ENCODE measurements at places on chromosomes 1 and 21.

DNA sequence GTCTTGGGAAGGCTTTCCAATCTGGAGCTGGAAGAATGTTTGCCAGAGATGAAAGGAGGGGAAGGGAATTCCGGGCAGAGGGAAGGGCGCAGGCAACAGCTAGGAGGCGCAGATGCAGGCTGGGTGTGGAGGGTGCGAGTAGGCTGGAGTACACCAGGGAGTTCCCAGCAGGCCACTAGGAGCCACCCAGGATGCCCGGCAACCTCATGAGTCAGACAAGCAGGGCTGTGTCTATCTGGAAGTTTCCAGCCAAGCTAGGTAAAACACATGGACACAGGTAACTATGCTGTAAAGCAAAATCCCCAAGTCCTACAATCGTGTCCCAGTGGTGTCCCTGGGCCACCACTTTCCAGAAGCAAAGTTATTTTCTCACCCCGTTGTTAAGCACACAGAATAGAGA lies 990 bp upstream of the NBL1 start:
- peak overlapping the region; percentile 72 for H3K27ac ChIP-seq
- H3K27me3 ChIP-seq = no peaks in the 10 kb centered on the region
- peak overlapping the region; percentile 65 for H3K4me3 ChIP-seq
- H3K36me3 ChIP-seq = no peaks in the 10 kb centered on the region

DNA sequence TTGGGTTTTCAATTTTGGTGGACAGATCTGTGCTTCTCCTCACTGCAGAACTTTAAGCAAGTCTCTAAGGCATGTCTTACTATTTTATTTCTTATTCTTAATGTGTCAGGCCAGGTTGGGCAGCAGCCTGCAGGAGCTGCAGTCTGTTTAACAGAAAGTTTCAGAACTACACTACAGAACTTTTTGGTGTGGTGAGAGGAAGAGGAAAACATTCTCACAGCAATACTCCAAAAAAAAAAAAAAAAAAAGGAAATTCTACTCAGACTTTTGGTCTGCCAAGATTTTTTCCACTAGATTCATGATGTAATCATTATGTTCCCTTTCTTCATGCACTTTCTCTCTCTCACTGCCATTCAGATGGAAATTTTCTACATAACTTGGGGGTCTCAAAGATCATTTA lies 255.2 kb downstream of the COL11A1 start:
- no peak overlapping the region for H3K4me3 ChIP-seq
- no peak for DNase-seq
- H3K27me3 ChIP-seq = no peaks in the 10 kb centered on the region

DNA sequence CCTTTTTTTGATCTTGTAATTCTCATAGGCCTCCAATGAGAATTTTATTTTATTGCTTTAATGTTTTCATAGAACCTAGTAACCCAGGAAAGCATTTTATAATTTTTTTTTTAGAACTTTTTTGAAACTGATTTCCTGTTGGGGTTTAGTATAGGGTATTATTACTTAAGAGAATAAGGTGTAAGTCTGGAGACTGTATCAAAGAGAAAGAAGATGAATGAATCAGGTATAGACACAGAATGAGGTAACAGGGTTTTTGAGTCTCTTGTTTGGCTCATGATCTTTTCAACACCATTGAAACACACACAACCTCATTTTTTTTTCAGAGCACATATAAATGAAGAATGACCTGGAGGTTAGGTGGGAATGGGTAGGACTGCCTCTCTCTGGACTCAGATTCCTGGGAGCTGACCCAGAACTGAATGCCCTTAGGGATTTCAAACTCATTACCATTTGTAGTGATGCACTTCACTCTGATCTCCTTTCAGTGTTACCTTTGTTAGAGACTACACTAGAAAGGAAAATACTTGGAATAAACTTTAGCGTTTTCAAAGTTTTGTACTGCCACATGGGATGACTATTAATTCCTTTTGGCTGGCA lies 51.0 kb downstream of the EPB41 start:
- no peak overlapping the region for H3K27ac ChIP-seq
- H3K36me3 ChIP-seq = no peaks in the 10 kb centered on the region
- no peak for DNase-seq
- H3K27me3 ChIP-seq = no peaks in the 10 kb centered on the region
- H3K4me3 ChIP-seq = no peak overlapping the region
- H3K4me1 ChIP-seq = no peaks in the 10 kb centered on the region

GRCh38 chr21:29851611-29852010 lies 88.2 kb downstream of the GRIK1 start:
- H3K27ac ChIP-seq = no peak overlapping the region
- no peak for DNase-seq
- no peaks in the 10 kb centered on the region for H3K27me3 ChIP-seq
- H3K36me3 ChIP-seq = no peaks in the 10 kb centered on the region

GRCh38 chr1:15994590-15995351 lies 9.3 kb upstream of the SRARP start:
- H3K36me3 ChIP-seq = no peaks in the 10 kb centered on the region
- no peaks in the 10 kb centered on the region for H3K4me1 ChIP-seq
- H3K27ac ChIP-seq = no peak overlapping the region
- no peaks in the 10 kb centered on the region for H3K27me3 ChIP-seq
- H3K4me3 ChIP-seq = no peak overlapping the region
- DNase-seq = peak; percentile 68

DNA sequence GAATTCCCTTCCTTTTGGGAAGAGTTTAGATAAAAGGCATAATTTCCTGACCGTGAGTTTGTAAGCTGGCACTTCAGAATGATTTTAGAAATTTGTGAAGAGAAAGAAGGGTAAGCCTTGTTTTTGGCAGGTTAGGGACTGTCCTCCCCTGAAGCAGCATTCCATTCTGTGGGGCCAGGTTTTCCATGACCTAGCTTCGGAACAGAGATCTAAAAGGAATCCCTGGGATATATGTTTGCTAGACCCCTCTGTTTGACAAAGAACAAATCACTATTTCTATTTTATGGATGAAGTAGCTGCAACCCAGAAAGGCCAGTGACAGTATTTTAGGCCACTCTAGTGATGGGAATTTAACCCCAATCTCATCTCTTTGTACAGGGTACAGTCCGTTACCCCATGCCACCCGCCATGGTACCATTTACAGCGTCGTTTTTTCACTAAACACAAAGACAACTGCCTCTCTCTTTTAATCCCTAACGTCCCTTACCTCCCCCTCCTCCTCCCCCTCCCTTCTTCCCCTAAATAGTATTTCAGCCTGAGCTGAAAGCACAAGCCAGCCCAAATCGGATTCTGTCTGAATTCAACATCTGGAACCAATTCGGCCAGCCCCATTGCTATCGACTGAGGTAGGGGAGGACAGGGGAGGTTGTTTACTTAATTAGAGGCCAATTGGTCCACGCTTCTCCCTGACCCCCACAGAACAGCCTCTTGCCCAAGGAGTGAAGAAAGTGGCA lies 23.4 kb upstream of the IKBKE start:
- no peaks in the 10 kb centered on the region for H3K36me3 ChIP-seq
- DNase-seq = no peak
- H3K27ac ChIP-seq = no peak overlapping the region

DNA sequence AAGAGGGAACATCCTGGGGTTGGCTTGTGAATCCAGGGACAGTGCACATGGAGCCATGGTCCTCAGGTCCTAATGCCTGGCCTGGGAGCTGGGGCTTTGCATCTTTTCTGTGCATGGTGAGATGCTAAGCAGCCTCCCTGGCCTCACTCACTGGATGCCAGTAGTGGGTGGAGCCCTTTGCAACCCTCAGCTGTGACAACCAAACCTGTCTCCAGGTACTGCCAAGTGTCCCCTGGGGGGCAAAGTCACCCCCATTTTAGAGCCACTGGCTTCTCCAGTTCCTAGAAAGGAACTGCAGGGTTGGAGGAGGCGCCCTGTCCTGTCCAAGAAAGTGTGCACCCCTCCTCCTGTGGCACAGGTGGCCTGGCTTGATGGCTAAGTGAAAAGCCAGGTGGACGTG lies 44.6 kb upstream of the GRIK3 start:
- no peak overlapping the region for H3K4me3 ChIP-seq
- no peaks in the 10 kb centered on the region for H3K27me3 ChIP-seq
- H3K36me3 ChIP-seq = no peaks in the 10 kb centered on the region
- no peaks in the 10 kb centered on the region for H3K4me1 ChIP-seq
- no peak overlapping the region for H3K27ac ChIP-seq

DNA sequence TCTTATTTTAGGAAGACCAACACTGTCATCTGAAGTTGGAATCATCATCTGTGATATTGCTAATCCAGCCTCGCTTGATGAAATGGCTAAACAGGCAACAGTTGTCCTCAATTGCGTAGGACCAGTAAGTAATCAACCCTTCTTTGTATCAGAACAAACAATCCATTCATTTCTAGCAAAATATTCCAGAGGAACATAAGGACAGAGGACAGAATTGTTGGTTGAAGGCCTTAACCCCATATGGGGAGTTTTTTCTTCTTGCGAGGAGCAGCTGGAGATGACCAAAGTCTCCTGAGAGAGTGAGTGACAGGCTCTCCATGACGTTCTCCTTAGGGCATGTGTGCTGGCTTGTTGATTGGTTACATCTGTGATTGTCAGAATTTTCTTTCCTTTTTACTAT lies 2.7 kb downstream of the SCCPDH start:
- H3K27ac ChIP-seq = no peak overlapping the region
- peaks cover 56% of the 10 kb centered on the region for H3K36me3 ChIP-seq
- H3K4me1 ChIP-seq = no peaks in the 10 kb centered on the region
- no peaks in the 10 kb centered on the region for H3K27me3 ChIP-seq
- no peak overlapping the region for H3K4me3 ChIP-seq
- DNase-seq = no peak

- no peak overlapping the region for H3K27ac ChIP-seq
- H3K27me3 ChIP-seq = no peaks in the 10 kb centered on the region
- no peak overlapping the region for H3K4me3 ChIP-seq
- H3K36me3 ChIP-seq = no peaks in the 10 kb centered on the region
These were observed 12.2 kb downstream of the ATP1A4 start for GRCh38 chr1:160163615-160164014.

GRCh38 chr1:37958690-37959089 lies 11.8 kb upstream of the INPP5B start:
- no peaks in the 10 kb centered on the region for H3K27me3 ChIP-seq
- H3K36me3 ChIP-seq = peaks cover 5% of the 10 kb centered on the region
- H3K4me3 ChIP-seq = no peak overlapping the region
- no peaks in the 10 kb centered on the region for H3K4me1 ChIP-seq

DNA sequence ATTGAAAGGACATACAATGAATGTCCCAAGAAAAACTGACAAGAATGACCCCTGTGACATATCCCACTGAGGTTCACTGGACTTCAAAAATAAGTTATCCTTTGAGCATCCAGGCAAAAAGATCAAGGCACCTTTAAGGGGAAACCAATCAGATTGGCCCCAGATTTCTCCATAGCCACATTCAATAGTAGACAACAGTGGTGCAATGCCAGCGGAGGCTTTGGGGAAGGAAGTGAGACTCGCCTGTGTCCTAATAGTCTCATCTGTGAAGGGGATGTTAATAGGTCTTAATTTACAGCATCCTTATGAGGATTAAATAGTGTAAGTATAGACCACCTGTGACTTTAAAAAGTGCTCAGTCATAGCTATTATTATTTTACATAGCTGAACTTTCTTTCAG lies 21.5 kb downstream of the RPL5 start:
- H3K4me3 ChIP-seq = no peak overlapping the region
- DNase-seq = no peak
- H3K27ac ChIP-seq = no peak overlapping the region
- H3K27me3 ChIP-seq = no peaks in the 10 kb centered on the region
- H3K36me3 ChIP-seq = no peaks in the 10 kb centered on the region

- peaks cover 5% of the 10 kb centered on the region for H3K4me1 ChIP-seq
- H3K4me3 ChIP-seq = no peak overlapping the region
- H3K27me3 ChIP-seq = no peaks in the 10 kb centered on the region
- DNase-seq = no peak
- no peaks in the 10 kb centered on the region for H3K36me3 ChIP-seq
These were observed 33.1 kb downstream of the TRIM67 start for GRCh38 chr1:231194843-231195516.

DNA sequence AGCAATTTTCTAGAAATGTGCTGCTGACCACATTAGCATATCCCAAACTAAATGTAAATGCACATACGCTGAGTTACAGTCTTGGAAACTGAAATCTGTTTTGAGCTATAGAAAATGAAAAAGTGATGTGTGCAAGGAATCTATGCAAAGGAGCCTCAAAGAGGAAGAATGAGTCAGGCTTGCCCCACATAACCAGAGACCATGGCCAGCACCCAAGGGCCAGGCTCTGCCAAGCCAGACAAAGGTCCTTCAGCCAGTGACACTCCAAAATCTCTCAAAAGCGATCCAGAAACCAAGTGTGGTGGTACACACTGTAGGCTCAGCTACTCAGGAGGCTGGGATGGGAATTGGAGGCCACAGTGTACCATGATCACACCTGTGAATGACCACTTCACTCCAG lies 195.2 kb downstream of the TOMM20 start:
- no peaks in the 10 kb centered on the region for H3K36me3 ChIP-seq
- H3K4me3 ChIP-seq = no peak overlapping the region
- H3K4me1 ChIP-seq = peaks cover 15% of the 10 kb centered on the region
- H3K27me3 ChIP-seq = no peaks in the 10 kb centered on the region

DNA sequence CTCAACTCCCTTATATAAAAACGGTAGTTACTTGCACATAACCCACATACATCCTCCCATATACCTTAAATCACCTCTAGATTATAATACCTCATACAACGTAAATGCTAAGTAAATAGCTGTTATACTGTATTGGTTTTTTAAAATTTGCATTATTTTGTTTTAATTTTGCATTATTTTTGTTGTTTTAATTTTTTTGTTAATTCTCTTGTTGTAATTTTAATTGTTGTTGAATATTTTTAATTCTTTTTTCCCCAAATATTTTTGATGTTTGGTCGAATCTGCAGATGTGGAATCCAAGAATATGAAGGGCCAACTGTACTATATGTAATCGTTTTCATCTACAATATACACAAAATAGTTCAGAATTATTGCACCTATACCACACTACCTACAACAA lies 23.5 kb upstream of the ACTA1 start:
- H3K4me1 ChIP-seq = peaks cover 12% of the 10 kb centered on the region
- peaks cover 12% of the 10 kb centered on the region for H3K36me3 ChIP-seq
- no peak overlapping the region for H3K4me3 ChIP-seq
- no peaks in the 10 kb centered on the region for H3K27me3 ChIP-seq
- DNase-seq = no peak

DNA sequence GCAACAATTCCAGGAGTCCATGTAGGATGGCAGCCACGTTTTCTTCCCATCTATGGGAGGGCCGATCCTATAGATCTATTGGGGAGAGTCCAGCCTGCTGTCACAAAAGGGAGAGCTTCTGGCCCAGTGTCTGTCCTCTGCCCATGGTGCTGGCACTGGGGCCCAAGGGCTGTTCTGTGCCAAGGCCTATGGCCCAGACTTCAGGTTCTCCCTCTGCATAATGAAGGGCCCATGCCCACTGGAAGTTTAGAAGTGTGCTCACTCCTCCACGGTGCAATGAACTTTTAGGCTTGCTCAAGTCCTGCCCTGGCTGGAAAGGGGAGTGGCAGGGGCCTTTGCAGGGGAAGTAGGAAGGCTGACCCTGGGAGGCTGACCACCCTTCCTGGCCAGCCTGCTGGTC lies 44.1 kb upstream of the ATP2B4 start:
- no peak overlapping the region for H3K27ac ChIP-seq
- no peak for DNase-seq
- H3K4me3 ChIP-seq = no peak overlapping the region
- H3K27me3 ChIP-seq = no peaks in the 10 kb centered on the region
